Adipocyte (in vitro differentiated cells): ENCODE measurements at places on chromosomes 16 and 17.

GRCh38 chr17:74859459-74860228, at the start of gene GRIN2C:
GRIN2C (minus strand) TSS chr17:74859885; CDS start chr17:74855092, 4,793 bp downstream.
- peak; percentile 55 for DNase-seq

- DNase-seq, result no peak
Observed at GRCh38 chr17:31099016-31099415, 4.2 kb downstream of the NF1 start.

GRCh38 chr17:81397314-81398175, 2.3 kb downstream of the BAHCC1 start:
- peak; percentile 63 for DNase-seq

GRCh38 chr16:16007743-16008111, 58.3 kb downstream of the ABCC1 start:
- no peak for DNase-seq

GRCh38 chr17:51848451-51848850, 310.1 kb downstream of the CA10 start:
- no peak for DNase-seq

GRCh38 chr16:2480948-2481347, 6.0 kb downstream of the TBC1D24 start:
- no peak for DNase-seq

- no peak for DNase-seq
Observed at GRCh38 chr17:29577385-29578211, 9.1 kb downstream of the TP53I13 start.

GRCh38 chr17:76154936-76155845, 14.1 kb upstream of the FOXJ1 start:
- no peak for DNase-seq

DNA sequence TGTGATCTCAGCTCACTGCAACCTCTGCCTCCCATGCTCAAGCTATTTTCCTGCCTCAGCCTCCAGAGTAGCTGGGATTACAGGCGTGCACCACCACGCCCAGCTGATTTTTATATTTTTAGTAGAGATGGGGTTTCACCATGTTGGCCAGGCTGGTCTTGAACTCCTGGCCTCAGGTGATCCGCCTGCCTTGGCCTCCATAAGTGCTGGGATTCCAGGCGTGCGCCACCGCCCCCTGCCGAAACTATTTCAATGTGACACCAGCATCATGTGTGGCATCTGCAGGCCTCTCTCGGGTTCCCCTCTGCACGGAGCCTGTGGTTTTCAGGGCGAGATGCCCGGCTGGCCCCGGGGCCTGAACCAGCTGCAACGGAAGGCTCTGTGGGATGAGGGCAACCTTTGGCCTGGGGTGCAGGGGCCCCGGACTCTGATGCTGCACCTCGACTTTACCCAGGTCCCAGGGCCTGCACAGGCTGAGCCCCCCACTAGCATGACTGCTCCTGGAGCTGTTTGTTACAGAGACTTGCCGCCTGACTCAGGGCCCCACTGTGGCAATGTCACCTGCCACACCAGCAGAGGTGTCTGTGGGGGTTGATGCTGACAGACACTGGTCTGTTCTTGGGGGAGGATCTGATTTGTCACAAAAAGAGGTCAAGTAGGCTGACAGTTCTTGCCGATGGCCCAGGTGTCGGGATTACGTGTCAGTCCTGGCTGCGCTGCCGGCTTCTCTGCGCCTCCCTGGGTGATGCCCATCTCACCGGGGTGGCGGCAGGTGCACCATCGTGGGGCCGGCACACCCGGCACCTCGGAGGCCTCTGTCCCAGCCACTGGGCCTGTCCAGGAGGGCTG, 8.6 kb upstream of the TEX19 start:
- DNase-seq, result no peak

- no peak for DNase-seq
Observed at GRCh38 chr17:75590314-75590761, 2.7 kb downstream of the MYO15B start.

- DNase-seq, result no peak
Observed at GRCh38 chr17:59423903-59424302, 92.4 kb downstream of the YPEL2 start.

DNA sequence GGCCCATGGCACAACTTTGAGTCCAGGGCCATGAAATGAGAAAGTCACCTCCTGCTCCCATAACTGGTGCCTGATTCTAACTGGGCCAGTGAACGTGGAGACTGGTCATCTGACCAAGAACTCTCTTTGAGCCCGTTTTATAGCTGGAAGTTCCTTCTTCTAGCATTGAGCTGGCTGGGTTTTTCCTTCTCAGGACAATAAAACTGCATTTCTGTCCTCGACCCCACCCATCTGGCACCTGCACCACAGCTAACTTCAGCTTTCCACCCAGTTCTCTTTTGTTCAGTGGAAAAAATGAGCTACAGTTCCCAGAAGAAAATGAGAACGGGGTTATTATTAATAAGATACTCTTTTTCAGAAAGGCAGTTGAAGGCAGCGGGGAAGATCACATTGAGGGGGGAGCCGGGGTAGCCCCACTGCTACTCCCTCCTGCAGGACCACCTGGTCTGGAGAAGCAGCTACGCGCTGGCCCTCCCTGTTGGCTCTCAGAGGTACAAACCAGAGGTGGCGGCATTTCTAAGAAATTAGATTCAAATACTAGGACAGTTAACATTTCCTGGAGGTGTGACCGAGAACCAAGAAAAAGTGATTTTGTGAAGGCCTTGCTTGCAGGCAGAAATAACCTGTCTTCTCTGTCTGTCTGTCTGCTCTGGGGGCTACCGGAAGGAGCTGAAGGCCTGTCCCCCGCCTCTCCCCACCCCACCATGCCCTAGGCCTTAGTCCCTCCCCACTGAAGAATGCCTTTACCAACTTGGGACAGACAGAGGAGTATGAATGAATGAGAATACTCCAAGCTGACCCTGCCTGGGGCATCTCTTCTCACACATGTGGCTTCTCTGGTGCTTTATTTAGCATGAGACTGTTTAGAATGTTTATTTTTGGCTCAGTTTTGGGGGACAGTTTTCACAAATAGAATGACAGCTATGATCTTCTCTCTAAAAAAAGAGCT, 123.9 kb downstream of the XYLT1 start:
- no peak for DNase-seq

DNA sequence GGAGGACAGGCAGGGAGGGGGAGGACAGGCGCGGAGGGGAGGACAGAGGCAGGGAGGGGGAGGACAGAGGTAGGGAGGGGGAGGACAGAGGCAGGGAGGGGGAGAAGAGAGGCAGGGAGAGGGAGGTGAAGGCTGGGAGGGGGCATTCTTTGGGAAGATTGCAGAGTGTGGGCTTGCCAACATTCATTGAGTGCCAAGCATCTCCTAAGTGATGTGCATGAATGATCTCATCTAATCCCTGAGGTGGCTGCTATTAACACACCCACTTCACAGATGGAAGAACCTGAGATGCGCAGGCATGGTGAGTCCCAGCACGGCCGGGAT, 58.3 kb downstream of the NT5M start:
- DNase-seq, result no peak

GRCh38 chr16:30472328-30472942, at the start of gene ITGAL:
ITGAL (plus strand) TSS chr16:30472742; CDS start chr16:30472838, 96 bp downstream.
- DNase-seq, result no peak

DNA sequence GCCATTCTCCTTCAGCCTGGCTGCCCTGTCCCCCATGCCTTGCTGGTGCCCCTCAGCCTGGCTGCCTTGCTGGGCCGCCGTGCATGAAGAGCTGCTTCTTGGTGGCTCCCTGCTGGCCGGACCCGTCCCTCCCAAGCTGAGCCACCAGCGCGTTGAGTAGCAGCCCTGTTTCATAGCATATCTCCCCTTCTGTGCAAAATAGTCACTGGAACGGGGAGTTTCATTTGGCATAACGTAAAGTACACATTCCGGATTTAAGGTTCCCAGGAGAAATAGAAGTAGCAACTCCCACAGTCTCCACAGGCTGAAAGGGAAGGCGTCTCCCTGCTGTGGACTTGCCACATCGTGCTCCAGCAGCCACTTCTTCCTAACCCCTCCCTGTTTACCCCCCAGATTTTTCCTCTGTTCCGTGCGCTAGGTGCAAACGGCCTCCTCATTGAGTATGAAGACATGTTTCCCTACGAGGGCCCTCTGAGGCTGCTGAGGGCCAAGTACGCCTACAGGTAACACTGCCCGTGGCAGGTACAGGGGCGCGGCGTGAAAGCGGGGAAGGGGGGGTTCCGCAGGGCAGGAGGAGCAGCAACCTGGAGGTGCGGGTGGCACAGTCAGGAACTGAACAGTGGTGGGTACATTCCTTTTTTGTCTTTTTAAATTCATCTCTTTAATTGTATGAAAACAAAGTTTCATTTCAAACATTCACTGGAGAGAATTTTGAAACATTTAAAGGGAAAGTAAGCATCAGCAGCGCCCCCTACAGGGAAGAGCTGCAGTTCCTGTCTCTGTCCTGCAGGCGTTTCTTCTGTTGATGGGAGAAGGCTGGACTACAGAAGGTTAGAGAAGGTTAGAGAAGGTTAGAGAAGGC, 5.8 kb upstream of the OGFOD3 start:
- DNase-seq, result peak; percentile 57

- peak; percentile 1 for DNase-seq
Observed at GRCh38 chr16:82580298-82580890, 46.4 kb upstream of the CDH13 start.

DNA sequence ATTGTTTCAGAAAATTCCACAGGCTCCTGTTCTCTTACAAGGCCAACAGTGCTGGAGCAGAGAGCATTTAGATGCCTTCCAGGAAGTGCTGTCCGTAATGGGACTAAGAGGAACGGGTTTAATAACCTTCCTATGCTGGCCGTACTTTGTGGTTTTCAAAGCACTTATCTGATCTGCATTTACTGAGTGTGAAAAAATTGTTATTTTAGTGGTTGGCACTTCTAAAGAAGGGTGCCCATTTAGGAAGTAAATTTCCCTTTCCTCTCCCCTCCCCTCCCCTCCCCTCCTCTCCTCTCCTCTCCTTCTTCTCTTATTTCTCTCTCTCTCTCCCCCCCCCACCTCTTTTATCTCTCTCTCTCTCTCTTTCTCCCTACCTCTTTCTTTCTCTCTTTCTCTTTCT, 72.0 kb upstream of the DNAJA2 start:
- DNase-seq, result no peak

DNA sequence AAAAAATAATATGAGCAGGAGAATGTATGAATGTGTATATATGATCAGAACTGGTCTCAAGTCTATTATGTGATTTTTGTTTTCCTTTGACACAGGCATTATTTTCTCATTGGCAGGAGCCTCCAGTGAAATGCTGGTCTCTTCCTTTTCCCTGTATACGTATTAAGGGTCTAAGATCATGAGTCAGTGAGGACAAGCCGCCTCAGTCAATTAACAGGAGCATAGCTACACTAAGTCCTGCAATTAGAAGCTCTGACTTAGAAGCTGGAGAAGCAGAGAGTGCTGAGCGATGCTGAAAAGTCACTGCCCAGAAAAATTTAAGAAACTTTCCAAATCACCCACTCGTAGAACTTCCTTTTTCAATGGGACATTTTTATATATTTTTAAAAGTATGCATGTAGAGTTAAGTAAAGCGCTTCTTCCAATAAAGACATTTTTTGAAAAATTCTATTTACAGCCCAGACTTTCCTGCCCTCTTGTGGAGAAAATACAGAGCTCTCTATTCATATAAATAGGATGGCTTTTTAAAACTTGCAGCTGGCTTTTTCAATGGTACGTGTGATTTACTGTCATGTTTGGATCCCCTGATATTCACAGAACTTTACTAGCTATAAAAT, 70.2 kb upstream of the PSMD7 start:
- DNase-seq, result peak; percentile 57

DNA sequence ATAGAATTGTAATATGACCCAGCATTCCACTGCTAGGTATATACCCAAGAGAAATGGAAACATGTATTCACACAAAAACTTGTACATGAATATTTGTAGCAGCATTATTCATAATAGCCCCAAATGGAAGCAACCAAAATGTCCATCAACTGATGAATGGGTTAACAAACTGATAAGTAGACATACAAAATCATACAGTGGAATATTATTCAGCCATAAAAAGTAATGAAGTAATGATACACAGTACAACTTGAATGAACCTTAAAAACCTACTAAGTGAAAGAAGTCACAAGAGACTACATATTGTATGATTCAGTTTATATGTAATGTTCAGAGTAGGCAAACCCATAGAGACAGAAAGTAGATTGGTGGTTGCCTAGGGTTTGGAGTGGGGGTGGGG, 40.5 kb upstream of the GOSR1 start:
- no peak for DNase-seq

GRCh38 chr17:75047398-75048098, 523 bp downstream of the KCTD2 start:
- DNase-seq, result peak; percentile 44

DNA sequence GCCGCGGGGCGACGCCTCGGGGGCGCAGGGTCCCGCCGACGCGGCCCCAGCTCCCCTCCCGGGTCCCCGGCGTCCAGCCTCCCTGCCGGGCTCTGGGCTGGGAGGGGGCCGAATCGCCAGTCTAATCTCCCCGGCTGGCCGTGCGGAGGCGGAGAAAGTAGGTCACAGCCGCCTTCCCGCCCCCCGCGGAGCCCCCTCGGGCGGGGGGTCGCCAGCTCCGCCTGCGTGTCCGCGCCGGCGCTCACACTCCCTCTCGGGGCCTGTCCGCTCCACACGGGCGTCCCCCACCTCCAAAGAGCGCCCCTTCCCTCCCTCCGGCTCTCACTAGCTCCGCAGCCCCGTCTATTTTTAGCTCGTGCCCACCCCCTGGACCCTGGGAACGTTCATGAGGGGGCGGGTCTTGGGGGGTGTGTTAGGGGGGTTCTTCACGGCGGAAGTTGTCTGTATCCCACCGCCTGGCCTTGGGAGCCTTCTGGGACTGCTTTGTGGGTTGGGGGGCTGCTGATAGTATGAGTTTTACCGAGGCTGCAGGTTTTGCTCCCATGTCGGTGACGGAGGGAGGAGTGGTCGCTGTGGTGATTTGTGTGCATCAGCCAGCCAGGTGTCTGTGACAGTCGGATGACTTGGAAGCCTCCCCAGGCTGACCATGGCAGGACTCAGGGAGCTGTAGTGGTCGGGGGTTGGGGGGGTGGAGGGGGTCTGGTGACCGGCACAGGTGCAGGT, 1.1 kb downstream of the ATP1B2 start:
- DNase-seq, result peak; percentile 34

DNA sequence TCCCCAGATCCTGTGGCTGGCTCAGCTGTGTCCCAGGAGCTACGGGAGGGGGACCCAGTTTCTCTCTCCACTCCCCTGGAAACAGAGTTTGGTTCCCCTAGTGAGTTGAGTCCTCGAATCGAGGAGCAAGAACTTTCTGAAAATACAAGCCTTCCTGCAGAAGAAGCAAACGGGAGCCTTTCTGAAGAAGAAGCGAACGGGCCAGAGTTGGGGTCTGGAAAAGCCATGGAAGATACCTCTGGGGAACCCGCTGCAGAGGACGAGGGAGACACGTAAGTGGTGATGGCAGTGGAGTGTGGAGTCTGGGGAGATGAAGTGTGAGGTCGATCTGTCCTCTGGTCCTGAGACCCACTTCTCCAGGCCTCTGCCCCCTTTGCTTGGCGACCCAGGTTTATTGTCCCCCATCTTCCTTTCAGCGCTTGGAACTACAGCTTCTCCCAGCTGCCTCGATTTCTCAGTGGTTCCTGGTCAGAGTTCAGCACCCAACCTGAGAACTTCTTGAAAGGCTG, 585 bp downstream of the WRAP53 start:
- DNase-seq, result no peak
